ENCODE measurements at places on chromosomes 1 and 21.

DNA sequence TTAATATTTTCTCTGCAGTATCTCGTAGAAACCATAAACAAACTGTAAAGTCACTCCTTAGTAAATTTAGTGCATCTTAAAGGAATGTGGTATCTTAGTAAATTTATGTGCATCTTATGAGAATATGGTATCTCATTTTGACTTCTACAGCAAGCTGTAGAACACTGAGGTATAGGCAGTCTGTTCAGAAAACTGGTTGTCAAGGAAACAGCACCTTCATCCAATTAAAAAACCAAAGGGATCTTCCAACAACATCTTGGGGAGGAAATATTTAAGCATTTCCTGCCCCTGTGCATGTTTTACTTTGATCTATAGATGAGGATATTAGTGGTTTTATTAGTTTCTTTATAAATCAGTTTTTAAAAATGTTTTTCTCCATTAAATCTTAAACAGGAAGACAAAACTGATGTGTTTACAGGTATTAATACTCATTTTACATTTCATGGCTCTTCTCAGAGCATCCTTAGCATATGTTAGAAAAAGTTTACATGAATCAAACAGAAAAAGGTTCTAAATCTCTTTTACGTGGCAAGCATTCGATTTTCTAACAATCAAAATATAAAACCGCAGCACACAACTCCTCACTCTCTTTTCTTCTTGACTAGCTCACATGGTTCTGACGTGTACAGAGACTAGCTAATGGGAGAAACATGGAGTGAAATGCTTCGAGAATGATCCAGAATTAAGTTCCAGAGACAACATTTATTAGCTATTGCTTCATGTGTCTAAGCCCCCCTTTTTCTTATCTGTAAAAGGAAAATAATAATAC lies 668.8 kb downstream of the PTPRC start:
- DNase-seq = no peak

- no peak for DNase-seq
These were observed 272.3 kb upstream of the C1orf105 start for GRCh38 chr1:172148213-172148612.

GRCh38 chr1:158371188-158371953 lies 17.7 kb downstream of the CD1E start:
- DNase-seq = peak; percentile 69

DNA sequence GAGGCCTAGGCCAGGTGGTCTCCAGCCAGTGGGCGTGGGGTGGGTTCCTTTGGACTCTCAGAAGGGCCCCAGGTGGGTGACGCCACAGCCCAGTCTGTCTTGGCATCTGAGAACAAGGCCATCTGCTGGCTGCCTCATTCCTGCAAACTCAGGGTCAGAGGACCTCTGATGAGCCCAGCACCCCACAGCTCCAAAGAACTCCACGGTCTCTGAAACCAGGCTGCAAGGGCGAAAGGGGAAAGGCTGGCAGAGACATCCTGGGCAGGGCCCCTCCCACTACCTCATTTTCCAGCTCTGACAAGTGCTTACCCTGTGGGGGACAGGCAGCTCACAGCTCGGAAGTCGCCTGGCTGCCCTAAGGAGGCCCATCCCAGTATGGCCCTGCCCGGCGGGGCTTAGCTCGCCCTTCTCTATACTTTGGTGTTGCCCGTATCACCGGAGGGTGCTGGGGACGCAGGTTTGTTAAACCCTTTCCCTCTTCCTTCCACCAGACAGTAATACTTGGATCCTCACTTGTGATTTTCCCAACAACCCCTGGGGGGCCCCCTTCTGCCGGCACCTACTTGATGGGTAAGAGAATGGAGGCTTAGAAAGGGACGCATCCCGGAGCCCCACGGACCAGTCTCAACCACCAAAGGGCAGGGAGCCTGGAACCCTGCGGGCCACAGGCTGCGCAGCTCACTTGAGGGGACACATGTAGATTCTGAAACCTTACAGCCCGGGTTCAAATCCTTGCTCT lies 10.9 kb upstream of the EDN2 start:
- no peak for DNase-seq

DNA sequence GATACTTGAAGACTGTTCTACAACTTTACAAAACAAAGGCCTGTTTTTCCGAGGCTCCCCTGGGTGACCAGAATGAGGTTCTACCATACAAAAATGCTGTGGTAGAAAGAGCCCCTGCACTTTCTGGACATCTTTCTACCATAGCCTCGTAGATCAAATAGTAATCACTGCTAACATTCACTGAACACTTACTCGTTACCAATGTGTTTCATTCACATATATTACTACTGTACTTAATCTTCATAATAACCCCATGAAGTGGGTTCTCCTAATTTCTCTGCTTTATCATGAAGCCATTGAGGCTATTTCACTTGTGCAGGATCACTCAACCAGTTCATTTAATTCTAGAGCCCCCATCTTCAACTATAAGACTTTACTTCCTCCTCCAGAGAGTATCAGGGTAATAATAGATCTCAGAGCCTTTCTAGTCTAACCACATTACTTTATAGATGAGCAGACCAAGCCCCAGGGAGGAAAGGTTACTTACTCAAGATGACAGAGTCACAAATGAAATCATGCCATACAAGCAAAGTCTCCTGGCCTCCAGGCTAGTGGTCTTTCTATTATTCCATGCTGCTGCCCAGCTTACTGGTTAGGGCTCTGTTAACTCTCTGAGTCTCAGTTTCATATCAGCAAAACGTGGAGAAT lies 46.7 kb upstream of the OSBPL9 start:
- DNase-seq = no peak

- DNase-seq = no peak
These were observed 47.7 kb downstream of the ZNF644 start for GRCh38 chr1:90973897-90974798.

- no peak for DNase-seq
These were observed 51.6 kb upstream of the NEK7 start for GRCh38 chr1:198105185-198105584.

- DNase-seq = no peak
These were observed 802.2 kb downstream of the KCNT2 start for GRCh38 chr1:195806060-195806459.

DNA sequence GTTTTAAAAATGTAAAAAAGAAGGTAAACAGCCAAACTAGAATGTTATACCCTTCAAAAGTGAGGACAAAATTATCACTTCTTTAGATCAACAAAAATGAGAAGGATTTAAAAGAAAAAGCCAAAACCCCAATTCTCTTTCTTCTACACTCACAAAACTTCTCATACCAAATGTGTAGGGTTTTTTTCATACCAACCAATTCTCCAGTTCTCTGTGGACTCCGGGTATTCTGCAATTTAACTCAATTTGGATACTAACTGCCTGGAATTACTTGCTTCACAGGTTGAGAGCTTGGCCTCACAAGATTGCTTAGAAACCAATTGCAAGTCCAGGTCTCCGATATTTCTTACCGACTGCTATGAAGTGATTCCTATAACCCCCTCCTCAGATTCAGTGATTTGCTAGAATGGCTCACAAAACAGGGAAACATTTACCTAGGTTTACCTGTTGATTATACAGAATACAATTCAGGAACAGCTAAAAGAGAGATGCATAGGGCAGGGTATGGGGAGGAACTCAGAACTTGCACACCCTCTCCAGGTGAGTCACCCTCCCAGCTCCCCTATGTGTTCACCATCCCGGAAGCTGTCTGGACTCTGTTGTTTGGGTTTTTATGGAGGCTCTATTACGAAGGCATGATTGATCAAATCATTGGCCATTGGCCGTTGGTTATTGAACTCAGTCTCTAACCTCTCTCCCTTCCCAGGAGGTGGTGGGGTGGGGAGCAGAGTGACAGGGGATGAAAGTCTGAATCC lies 67.1 kb downstream of the CAMTA1 start:
- no peak for DNase-seq

GRCh38 chr21:35368326-35368725 lies 319.2 kb upstream of the RUNX1 start:
- no peak for DNase-seq

GRCh38 chr21:43762303-43763128 lies 13.6 kb downstream of the CSTB start:
- no peak for DNase-seq

DNA sequence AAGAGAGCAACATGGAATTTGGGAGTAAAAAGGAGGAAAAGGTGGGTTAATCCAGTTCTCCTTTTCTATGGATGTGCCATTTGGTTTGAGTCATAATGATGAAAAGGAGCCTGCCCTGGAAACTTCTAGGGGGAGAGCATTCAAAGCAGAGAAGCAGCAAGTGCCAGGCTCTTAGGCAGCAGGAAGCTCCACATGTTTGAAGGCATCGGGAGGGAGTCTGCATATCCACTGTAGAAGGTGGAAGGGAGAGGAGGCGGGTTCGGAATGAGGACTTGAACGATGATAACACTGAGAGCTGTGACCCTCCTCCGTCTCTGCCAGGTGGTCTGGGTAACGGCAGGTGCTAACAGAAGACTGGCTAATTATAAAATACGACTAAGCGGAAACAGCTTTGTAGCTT lies 128.2 kb downstream of the RYR2 start:
- no peak for DNase-seq

GRCh38 chr1:112358798-112359408 lies 37.1 kb upstream of the CTTNBP2NL start:
- DNase-seq = peak; percentile 42

DNA sequence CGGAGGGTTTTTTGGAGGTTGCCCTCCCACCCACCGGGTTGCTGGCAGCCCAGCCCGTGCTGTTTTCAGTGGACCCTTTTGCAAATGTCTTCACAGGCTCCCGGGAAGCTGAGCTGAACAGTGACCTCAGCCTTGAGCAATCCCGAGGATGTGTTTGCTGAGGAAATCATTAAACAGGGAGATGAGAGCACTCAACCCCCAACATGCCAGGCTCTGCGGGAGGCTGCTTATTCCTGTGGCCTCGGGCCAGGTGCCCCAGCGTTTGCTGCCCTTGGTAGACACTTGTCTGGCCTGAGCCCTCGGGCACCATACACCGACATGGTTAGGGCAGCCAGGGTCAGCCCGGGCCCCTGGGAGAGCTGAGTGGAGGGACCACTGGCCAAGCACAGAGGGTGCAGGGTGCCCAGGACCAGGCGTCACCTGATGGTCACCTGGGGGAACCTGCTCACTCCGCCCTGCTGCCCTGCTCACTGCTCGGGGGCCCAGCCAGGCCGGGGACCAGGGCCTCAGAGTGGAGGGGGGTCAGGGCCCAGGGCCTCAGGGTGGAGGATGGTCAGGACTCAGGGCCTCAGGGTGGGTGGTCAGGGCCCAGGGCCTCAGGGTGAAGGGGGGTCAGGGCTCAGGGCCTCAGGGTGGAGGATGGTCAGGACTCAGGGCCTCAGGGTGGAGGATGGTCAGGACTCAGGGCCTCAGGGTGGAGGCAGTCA lies 42.5 kb upstream of the POFUT2 start:
- no peak for DNase-seq

DNA sequence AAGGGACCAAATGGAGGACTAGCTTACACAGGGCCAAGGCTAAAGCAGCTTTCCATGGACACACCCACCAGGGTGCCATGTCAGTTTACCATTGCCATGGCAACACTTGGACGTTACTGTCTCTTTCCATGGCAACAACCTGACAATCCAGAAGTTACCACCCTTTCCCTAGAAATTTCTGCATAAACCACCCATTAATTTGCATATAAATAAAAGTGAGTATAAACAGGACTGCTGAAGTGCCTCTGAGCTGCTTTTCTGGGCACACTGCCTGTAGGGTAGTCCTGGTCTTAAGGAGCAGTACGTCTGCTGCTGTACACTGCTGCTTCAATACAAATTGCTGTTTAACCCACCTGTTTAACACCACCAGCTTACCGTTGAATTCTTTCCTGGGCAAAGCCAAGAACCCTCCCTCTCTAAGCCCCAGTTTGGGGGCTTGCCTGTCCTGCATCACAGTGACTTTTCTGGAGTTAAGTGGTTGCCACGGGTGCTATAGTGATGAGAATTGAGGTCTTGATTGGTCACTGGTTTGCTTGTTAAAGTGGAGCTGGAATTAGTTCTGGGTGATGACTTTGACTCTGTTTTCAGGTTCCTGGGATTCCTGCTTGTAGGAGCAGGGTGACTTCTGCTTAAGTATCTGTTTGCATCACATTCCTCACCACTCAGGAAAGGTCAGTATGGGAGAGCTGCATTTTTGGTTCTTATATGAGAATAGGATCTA lies 83.2 kb downstream of the CLDN17 start:
- no peak for DNase-seq

DNA sequence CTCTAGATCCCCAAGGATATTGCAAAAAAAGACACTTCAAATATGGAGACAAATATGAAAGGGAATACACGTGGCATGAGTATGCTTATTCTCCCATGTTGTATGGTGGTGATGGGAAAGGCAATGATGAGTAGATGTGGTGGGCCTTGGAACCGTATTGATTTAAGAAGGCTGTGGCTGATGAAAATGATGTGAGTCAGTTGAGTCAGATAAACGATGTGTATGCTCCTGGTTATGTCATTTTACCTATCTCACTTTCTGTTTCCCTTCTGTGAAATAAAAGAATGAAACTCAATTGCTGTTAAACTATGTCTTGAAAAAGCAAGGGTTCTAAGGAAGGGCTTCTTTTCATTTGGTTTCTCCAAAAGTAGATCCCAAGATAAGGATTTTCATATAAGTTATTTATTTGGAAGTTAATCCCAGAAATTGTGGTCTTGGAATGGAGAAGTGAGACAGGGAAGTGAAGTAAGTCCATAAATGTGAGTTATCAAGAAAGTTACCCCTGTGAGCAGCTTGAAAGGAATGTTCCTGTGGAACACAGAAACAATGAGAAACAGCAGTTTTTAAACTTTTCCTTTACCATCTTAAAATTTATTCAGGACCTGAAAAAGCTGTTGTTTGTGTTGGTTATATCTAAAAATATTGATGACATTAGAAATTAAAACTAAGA lies 292.0 kb downstream of the DUSP10 start:
- no peak for DNase-seq

DNA sequence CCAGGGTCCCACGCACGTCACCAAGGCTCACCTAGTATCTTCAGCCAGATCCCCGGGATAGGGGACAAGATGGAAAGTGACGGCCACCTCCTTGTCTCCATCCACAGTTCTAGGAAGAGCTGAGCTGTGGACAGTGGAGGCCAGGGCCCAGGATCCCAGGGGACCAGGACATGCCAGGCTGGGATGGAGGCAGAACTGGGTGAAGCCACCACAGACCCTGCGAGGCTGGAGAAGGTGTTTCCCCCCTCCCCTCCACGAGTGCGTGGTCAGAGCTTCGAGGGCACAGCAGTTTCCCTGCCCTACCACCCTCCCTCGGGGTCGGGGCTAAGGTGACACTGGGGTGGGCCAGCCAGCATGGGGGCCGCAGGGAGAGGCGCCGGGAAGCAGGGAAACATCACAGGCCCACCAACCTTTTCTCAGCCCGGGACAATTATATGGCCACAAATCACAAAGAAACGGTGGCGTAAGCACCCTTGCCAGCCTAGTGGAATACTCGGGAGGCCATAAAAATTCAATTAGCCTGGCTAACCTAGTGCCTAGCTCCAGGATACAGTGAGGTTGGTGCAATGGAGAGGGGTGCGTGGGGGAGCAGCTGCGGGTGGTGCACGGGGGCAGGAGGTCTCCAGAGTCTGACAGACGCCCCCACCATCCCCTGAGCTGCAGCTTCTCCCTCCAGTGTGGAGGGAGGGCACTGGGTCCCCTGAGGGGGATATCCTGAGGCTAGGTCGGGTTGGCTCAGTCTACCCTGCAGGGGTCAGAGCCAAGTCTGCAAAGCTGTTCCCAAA lies 13.4 kb downstream of the DRAXIN start:
- no peak for DNase-seq

- DNase-seq = no peak
These were observed 30.2 kb downstream of the TMPRSS2 start for GRCh38 chr21:41477641-41478318.
